MV-4-11 (cell line): ENCODE measurements at places on chromosomes 3 and 15.

DNA sequence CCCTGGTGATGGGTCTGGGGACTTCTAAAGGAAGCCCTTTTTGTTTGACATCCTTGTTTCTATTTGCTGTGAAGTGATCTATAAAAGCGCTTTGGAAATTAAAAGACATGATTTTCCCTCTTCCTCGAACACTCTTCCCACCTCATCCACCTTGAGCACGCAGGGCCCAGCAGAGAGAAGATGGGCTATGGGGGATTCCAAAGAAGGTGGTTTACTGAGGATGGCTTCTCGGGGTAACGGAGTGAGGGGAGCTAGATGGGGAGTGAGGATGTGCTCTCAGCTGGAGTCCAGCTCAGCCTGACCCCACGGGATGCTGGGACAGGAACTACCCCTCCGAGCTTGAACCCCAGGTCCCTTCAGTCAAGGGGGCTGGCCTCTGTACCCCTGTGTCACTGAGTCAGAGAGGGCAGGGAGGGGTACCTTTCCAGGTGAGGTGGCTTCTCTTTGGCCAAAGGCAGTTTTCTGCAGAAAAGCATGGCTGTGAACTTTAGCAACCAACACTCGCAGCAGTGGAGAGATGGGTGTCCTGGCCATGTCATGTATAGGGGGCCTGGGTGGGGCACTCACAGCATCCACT, 180.7 kb upstream of the SMAD3 start:
- DNase-seq: no peak

GRCh38 chr15:96359616-96360521, 29.4 kb downstream of the NR2F2 start:
- DNase-seq: no peak

DNA sequence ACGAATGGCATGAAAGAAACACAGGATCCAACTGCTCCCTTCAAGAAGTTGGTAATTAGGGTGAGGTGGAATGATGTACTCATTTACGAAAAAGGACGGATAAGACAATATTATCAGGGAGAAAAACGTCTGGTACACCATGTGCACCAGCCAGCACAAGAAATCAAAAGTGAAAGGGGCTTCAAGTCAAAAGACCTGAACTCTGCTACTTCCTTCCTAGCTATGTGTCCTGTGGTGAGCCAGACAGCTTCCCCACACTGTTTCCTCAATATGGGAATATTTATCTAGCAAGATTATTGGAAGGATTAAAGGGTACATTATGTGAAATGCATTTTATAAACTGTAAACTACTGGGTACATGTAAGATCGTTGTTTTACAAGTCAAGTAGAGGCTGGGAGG, 33.9 kb downstream of the RAB27A start:
- peak; percentile 37 for DNase-seq

DNA sequence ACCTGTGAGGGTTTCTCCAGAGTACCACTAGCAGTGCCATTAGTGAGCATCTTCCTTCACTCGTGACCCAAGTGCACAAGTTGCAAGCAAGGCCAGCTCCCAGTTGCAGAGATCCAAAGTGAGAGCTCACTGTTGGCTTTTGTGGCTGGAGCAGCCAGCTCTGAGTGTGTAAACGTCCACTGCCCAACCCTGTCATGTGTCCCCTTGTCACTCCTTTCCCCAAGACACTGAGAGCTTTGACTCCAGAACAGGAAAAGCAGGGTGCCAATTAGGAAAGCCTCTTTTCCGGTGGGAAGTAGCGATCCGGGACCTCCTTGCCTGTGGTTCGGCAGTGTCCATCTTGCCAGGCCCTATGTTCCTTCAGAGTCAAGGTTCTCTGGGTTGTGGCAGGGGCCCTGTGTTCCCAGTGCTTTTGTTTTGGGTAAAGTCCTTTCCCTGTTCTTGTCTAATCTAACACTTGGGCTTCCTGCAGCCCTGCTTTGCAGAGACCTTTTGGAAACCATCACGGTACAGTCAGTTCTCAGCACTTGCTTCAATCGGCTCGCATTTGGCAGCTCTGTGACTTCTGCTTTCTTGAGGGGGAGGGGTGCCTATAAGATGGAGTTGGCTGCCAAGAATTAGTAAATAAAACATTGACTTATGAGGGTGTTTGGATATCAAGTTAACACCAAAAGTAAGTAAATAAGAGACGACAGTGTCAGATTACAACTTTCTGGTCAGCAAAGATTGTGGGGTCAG, 90.5 kb downstream of the DNASE1L3 start:
- peak; percentile 11 for DNase-seq

GRCh38 chr3:107271787-107272387, 105.4 kb upstream of the CCDC54 start:
- DNase-seq: peak; percentile 26

DNA sequence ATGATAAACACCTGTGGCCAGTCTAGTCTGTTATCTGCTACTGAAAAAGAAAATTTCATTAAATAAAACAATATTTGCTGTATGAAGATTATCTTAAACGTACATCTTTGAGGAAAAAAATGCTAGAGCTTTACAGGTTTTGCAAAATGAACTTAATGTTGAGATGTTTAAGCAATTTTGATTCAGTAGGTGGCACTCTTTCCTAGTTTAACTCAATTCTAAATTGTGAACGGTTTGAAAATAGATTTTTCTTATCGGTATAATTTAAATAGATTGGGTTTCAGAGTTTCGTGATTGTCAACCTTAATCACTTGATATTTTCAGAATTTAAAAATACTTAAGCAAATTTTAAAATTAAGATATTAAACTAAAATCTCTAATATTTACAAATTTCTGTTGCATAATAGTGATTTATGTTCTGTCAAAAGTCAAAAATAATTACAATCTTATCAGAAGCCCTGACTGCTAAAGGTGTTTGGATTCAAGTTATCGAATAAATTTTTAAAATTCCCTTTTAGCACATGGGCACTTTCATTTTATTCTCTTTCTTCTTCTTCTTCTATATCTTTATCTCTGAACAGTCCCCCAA, 7.0 kb upstream of the RNF111 start:
- peak; percentile 58 for DNase-seq

- no peak for DNase-seq
Measured at GRCh38 chr3:34207806-34208205, 409.4 kb downstream of the PDCD6IP start.

DNA sequence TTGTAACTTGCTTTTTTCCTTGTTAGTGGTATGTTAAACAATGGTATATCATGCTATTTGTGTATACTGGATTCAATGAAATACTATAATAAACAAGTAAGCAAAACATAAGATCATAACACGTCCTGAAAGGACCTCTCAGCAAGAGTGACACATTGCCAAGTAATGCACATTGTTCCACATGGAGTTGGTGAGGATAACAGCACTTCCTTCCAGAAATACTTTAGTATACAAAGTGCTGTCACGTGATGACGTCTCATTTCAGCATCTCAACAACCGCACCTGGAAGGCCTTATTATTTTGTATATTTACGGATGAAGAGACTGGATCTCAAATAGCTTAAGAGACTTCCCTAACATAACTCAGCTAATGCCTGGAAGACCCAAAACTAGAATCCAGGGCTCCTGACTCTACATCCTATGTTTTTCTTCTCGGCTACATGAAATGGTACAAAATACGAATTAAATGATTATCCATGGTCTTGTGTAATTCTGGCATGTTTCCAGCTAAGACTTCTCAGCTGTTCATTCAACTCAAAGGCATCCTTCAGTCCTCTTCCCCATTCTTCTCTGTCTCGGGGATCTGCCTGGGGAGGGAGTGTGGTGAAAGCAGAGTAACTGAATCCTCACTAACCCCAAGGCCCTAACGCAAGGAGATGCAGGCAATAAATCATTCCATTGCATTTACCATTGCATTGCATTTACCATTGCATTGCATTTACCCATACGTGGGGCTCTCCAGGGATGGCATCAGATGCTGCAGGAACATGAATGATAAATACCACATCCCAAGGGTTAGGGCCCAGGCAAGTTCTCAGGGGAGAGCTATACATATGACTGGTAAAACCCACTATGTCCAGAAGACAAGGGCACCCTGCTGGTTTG, 79.2 kb downstream of the LIPC start:
- DNase-seq: peak; percentile 91

DNA sequence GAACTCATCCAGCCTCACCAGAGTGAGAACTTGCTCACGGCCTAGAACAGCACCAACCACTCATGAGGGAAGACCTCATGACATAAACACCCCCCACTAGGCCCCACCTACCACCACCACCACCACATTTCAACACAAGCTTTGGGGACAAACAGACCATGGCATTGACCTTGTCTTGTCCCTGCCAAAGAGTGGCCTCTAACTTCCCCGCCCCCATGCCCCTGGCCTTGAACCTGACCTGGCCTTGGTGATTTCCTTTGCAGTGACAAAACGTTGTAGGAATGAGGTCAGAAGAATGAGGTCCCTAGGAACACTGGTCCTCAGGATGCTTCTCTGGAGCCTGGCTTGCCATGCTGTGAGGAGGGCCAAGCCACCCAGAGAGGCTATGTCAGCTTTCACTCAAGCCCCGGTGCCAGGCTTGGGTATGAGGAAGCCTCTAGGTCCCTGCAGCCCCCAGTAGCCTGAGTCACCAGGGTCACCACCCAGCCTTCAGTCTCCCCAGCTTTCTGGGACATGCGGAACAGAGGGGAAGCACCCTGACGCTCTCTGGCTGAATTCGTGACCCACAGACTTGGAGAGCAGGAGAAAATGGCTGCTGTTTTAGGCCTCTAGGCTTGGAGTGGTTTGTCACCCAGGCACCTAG, 57.9 kb downstream of the TPRA1 start:
- DNase-seq: no peak

DNA sequence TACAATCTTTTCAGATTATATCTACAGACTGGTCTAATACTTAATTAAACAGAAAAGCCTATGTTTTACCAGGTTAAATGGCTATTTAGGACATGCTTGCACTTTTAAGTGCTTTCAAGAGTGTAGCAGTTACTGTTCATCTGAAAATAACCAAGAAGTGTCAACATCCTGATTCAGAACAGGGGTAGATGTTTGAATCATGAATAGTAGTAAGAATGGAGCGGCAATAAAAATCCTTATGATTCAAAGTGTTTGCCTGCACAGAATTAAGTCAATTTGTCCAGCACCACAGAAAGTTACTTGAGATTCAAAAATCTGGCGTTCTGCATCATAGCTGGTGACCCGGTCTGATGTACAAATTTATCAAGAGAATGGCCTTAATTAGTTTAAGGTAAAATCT, 48.3 kb downstream of the GREM1 start:
- no peak for DNase-seq
